ENCODE measurements at places on chromosomes 7 and 10. TPM values are rescaled to one million over a fixed set of nuclear protein-coding genes. Genes with fewer than 3 reads are reported as not detected.

Gene IFIT1
- 33.3 TPM for total RNA-seq

Gene AKR1D1
- total RNA-seq = not detected

Gene SUN3
- total RNA-seq = not detected

Gene CPA2
- total RNA-seq = 0.43 TPM

Gene HOGA1
- total RNA-seq = 5.0 TPM

Gene MMP21
- not detected for total RNA-seq

Gene PRRT4
- total RNA-seq = 0.11 TPM

Gene RAPGEF5
- total RNA-seq = 3.4 TPM

All from articular chondrocyte of knee joint (primary cell).